ENCODE measurements at places on chromosomes 1 and 21.

DNA sequence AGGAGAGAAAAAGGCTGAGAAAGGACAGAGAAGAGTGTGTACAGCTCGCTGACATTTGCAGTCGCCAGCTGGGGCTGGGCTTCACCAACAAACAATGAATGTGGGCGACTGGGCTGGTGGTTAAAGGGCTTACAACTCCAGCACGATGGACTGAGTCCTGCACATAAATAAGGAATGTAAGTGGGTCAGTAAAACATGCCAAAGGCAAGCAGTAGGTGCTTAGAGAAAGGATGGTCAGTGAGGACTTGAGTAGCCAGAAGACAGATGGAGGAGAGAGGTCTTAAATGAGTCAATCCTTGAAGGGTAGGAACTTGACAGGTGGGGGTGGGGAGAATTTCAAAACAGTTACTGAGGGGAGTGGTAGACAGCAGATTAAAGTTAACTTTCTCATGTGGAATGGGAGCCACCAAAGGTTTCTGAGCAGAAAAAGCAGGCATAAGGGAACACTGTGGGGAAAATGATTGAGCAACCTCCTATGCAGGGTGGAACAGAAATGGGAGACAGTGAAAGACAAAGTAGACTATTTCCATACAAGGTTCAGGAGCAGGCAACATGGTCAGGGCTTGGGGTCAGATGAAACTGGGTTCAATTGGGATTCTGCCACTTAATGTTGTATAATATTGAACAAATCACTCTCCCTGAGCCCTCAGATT is 37.4 kb downstream of the GADD45A start:
- no peak for DNase-seq

- DNase-seq = no peak
Measured at GRCh38 chr1:183881387-183882131, 76.6 kb downstream of the RGL1 start.

- DNase-seq = no peak
Measured at GRCh38 chr21:32713726-32714125, 14.1 kb downstream of the SYNJ1 start.

DNA sequence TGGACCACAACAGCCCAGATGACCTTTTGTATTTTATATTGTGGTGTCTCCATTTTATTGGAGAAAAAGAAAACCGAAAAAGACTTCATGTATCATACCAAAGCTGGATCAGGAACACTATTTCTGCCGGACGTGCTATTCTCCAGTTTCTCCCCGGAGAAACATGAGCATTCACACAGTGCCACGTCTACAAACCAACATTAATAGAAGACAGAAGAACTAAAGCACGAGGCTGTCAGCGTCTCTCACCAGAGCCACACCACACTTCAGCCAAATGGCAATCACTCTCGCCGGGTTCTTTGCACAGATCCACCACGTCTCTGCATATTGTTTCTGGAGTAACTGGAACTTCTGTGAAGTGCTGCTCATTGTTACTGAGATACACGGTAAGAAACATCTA is 24.8 kb downstream of the TP53BP2 start:
- DNase-seq = no peak

GRCh38 chr1:173888749-173889148 is 20.6 kb downstream of the ZBTB37 start:
- no peak for DNase-seq

GRCh38 chr1:2788506-2789163 is 12.9 kb downstream of the TTC34 start:
- no peak for DNase-seq

DNA sequence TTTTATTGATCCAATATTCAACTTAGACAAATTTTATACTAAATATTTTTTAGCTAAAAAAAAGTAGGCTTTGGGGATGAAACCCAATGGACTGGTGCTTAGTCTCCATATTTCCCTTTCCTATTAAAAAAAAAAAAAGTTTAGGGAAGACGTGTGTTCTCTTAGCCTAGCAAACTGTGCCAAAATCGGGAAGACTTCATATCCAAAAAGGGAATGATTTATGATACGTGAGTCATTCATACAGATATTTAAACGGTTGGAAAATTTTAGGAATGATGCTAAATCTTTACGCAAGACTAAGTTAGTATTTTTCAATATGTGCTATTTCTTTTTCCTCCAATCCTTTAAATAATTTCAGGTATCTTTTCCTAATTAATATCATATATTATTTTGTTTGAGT is 50.7 kb downstream of the SPATA17 start:
- no peak for DNase-seq

DNA sequence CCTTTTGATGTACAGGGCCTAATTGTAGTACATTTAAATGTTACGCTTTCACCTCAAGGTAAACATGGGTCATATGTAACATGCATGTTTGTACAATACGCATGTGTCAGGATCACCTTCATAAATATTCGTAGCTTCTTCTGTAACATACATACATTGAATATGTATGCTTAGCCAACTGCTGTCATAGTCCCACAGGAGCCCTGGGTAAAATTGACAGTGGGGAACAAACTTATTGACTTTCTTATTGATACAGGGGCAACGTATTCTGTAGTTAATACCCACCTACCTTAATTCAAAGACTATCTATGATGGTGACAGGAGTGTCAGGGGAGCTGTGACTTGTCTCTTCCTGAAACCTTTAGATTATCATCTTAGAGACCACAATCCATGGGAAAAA is 3.7 kb upstream of the REN start:
- no peak for DNase-seq

GRCh38 chr1:158685085-158685484 is 1.4 kb downstream of the SPTA1 start:
- DNase-seq = no peak

DNA sequence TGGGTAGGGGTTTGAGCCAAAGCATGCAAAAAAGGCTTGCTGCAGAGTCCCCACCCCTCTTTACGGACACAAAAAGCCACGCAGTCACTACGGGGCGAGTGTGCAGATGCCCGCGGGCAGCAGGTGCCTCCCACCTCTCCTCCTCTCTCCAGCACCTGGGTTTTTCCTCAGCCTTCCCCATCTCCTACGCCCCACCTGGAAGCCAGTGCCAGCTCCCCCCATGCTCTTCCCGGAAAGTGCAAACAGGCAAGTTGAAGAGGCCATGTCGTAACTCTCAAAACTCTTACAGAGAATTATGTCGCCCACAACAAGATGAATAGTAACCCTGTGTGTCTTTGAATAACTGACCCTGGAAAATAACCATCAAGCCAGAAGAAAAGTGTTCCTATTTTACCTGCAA is 82.5 kb downstream of the PDE9A start:
- DNase-seq = no peak

- no peak for DNase-seq
Measured at GRCh38 chr1:163537809-163538208, 216.1 kb downstream of the NUF2 start.

- no peak for DNase-seq
Measured at GRCh38 chr1:48558366-48558765, 86.4 kb upstream of the SPATA6 start.

GRCh38 chr1:105678334-105678733 is 1378.1 kb upstream of the PRMT6 start:
- DNase-seq = no peak

DNA sequence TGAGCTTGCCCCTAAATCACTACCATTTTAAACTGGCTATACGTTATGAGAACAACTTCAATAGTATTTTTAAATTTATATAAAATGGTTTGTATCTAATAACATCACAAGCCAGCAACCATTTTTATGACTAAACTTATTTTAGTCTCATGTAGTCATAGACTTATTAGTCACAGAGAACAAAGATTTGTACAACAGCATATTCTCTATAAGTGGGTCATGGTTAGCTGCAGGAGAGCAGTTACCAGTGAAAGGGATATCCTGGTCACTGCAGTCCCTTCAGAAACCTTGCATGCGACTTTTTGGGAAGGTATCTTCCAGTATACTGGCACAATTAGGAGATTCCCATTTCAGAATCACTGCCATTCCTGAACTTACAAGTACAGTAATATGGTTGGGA is 90.0 kb downstream of the HFM1 start:
- DNase-seq = no peak

- peak; percentile 95 for DNase-seq
Measured at GRCh38 chr1:2227346-2228156, 568 bp upstream of the SKI start.

- no peak for DNase-seq
Measured at GRCh38 chr1:24111262-24111995, 506 bp downstream of the MYOM3 start.

DNA sequence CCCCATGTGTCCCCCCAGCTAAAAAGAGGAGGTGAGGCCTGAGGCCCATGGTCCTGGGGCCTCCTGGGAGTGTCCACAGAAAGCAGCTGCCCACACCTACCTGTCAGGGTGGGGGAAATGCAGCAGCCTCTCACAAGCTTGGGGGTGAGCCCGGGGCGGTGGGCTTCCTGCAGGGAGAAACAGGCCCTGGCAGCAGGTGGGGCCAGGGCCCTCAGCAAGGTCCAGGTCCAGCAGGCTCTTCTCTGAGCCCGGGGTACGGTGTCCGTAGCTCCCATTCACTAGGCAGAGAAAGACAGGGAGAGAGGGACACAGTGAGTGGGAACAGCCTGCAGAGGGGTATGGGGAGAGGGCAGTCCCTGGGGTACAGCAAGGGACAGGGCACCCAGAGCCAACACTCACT is 139.0 kb downstream of the GLIS1 start:
- DNase-seq = no peak

DNA sequence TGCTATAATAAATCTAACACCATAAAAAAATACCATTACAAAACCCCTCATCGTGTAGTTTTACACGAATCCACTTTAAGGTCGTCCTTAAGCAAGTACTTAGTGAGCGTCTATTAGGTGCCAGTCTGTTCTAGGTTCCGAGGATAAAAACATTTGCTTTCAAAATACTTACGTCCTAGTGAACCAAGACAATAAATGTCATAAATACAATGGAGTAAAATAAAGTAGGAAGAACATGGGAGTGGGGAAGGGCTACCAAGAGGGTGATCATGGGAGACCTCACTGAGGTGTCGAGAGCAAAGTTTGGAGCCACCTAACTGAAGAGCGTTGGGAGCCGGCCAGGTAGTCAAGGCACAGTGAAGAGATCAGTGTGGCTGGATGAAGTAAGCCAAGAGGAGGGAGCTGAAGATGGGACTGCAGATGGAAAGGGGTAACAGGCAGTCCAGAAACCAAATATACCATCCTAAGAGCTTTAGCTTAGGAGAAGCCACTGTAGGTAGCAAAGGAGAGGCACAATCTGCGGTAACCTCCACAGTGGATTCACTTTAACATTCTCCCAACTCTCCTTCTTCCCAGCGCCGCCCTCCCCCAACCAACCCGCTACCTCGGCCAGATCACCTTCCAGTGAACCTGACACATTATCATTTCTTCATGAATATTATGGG is 684 bp downstream of the LTN1 start:
- DNase-seq = no peak

- DNase-seq = no peak
Measured at GRCh38 chr1:190494451-190494850, 16.8 kb upstream of the BRINP3 start.

GRCh38 chr1:209454340-209454994 is 129.0 kb upstream of the CAMK1G start:
- DNase-seq = no peak

DNA sequence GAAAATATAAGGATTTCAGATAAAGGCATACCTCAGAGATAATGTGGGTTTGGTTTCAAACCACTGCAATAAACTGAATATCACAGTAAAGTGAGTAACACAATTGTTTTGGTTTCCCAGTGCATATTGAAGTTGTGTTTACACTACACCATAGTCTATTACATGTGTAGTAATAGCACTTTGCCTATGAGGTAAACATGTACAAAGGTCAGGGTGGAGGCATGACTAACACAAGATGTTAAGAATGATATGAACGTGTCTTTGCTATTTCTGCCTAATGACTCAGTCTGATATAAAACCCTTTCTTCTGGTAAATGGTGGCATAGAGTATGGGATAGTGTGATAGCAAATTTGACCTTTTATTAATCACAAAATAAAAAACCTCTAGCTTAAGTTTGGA is 621.5 kb upstream of the ADGRL2 start:
- DNase-seq = no peak

GRCh38 chr1:52142220-52143183 is 613 bp downstream of the ZFYVE9 start:
- DNase-seq = peak; percentile 28

DNA sequence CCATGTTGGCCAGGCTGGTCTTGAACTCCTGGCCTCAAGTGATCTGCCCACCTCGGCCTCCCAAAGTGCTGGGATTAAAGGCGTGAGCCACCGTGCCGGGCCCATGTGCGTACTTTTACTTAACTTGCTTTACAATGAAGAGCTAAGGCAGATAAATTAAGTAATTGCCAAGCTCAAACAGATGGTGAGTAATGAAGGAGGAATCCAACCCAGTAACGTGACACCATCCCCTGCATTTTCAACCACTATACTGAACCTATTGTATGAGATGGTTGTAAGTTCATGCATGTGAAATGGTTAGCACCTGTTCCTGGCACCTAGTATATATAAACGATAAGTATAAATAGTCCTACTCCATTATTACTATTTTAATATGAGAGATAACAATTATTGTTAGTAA is 588.0 kb upstream of the BEND5 start:
- DNase-seq = no peak

DNA sequence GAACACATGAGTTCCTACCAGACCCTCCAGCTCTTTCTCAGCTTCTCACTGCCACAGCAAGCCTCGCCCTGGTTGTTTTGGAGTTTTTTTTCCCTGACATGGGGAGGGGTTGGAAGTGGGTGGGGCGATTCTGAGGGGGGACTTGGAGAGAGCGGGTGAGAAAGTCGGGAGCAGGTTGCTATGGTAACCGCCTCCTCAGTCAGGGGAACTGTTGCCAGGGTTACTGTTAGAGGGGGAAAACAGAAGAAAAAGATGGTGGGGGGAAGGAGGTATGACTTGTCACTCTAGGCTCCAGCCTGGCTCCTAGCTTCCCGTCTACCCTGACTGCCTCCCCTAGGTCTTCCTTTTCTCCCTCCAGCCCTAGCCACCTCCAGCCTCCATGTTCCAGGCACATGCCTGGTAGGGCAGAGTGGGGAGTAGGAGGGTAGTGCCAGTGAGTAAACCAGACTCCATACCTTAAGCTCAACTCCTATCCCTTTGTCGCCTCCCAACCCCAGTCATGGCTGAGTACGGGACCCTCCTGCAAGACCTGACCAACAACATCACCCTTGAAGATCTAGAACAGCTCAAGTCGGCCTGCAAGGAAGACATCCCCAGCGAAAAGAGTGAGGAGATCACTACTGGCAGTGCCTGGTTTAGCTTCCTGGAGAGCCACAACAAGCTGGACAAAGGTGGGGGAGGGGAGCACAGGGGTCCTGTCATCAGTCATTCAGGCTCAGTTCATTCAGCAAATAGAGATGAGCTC is 6.0 kb downstream of the PEA15 start:
- DNase-seq = no peak

- DNase-seq = no peak
Measured at GRCh38 chr1:10852018-10852417, 55.6 kb upstream of the CASZ1 start.

DNA sequence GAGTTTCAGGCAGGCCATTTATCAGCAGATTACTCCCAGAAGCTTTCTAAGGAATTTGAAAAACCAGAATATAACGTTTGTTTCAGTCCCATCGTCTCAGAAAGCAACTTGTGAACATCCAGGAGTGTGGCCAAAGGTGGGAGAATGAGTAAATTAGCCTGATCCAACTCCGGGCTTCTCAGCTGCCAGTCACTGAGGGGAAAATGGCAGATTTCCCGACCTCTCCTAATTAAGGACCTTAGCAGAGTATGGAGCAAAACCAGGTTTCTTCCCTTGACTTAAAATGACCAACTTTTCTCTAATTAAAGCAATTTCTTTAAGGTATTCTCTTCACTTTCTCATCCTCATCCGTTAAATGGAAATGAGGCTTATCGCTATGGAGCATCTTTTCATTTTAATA is 1.0 kb downstream of the CORT start:
- DNase-seq = no peak

Data from substantia nigra (tissue), 51 donors.